ENCODE measurements at places on chromosomes 11 and 22.

DNA sequence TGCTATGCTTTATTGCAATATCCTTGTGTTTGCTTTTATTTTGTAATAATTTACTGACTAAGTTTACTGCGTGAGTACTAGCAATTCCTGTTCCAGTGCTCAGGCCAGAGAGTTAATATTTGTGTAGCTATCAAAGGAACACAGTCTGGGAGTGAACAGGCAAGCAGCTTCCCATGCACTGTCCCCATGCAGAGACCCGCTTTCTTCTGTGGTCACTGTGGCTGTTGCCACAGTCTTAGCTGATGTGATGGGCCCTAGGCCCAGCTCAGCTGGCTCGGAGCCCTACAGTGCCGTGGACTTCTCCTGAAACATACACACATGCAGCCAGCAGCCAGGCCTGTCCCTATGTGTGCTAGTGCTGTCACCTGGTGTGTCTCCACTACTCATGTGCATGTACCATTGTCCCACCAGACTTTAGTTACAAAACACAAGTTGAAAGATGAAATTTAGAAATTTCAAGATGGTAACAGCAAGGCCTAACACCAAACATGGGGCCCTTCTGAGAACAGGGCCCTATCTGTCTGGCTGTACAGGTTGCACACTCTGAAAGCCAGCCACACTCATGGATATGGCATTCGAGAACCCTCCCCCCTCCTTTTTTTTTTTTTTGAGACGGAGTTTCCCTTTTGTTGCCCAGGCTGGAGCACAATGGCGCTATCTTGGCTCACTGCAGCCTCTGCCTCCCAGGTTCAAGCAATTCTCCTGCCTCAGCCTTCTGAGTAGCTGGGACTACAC lies 12.3 kb upstream of the SCUBE2 start:
- no peak for DNase-seq

GRCh38 chr11:91700854-91701253 lies 523.8 kb upstream of the FAT3 start:
- no peak for DNase-seq

DNA sequence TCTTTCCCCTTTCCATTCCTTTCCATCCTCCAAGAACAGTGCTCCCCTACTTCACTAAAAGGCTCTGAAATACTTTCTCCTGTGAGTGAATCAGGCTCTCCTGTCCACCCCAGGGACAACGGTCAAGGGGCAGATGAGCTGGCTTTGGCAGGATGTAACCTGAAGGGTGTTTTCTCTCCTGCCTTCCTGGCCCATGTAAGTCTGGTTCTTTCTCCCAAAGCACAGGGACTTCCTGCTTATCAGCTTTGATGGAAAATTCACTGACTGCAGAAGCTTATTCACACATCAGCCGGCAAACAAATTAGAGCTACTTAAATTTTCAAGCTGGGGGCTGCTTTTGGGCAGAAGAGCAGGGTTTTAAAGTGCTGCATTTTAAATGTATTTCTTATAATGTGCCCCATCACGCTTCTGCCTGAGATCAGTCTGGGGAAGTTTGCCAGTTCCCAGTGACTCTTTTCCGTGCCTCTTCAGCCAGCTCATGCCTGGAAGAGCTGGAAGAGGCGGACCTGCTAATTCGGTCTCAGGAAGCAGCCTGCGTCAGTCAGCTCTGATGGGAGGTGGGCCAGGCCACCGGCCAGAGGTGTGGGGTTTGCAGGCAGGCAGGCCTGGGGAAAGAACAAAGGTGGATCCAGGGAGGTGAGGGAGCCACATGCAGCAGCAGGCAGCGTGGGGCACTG lies 140.4 kb upstream of the TBCEL start:
- DNase-seq: no peak

DNA sequence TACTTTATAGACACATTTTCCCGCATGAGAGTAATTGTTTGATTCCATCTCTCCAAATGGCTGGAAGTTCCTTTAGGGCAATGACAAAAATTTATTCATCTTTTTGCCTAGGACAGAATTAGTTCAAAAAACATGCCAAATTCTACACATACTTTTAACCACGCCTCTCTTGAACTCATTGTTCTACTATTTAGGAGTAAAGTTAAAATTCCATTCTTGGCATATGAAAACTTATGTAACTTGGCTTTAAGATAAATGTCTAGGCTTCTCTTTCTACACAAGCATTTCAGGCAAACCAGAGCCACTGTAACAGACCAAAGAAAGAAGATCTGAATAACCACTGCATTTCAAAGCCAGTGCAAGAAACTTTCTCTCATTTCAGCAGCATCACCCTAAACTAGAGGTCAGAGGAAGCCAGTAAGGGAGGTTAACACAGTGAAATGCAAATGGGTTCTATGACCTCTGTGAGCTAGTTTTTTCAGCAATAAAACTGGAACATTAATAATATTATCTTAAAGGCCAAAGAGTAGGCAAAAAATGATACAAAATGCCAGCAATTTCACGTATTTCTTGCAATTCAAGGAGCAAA lies 73.0 kb downstream of the RSF1 start:
- DNase-seq: peak; percentile 31

DNA sequence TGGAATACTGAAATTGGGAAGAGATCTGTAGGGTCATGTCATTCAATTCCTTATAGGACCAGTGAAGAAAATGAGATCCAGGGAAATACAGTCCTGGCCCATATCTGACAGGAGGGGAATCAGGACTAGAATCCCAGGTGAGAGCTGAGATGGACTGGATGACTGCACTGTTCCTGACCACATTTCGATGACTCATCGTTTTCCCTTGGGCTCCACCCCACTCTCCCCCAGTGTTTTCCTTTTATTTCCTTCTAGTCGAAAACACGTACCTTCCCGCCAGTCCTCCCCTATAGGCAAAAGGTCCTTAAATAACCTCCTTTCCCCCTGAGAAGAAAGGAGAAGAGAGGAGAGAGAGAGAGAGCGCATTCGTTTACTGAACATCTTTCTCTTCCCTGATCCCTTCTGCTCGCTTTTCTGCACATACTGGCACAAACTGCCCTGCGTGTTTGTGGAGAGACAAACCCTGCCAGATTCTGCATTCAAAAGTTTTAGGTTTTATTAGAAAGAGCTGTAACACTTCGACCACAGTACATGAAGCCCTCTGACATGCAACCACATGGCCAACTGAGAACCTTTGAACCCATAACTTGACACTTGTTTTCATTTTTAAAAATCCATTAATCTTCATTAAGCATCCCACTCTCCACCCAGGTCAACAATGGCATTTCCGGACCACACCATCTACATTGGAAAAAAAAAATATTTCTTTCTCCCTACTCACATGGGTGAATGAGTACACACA lies 565.7 kb downstream of the METTL15 start:
- DNase-seq: no peak

DNA sequence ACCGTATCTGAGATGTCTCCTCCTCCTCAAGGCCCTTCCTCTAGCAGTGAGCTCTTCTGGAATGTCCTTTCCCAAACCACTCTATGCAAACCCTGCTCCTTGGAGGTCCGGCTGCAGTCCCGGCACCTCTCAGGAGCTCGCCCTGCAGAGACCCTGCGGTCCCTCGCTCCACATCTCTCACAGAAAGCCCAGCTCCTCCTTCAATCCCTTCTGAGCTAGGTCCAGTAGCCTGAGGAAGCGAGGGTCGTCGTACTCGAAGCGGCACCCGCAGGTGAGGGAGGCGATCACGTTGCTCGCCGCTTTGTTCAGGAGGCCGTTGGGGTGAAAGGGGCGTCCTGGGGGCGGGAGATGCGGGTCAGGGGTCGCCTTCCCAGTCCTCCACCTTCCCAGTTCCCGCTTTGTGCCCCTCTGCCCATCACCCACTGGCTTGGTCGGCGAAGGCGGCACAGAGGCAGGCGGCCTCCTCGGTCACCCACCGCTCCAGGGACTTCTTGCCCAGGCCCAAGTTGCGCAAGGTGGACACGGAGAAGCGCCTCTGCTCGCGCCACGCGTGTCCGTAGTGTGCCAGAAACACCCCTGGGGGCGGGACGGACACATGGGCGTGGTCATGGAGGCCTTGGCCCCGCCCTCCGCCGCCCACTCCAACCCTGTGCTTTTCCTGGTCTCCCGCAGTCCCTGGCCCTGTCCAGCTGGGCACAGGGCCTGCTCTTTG lies 21.5 kb upstream of the CYP2D6 start:
- no peak for DNase-seq

DNA sequence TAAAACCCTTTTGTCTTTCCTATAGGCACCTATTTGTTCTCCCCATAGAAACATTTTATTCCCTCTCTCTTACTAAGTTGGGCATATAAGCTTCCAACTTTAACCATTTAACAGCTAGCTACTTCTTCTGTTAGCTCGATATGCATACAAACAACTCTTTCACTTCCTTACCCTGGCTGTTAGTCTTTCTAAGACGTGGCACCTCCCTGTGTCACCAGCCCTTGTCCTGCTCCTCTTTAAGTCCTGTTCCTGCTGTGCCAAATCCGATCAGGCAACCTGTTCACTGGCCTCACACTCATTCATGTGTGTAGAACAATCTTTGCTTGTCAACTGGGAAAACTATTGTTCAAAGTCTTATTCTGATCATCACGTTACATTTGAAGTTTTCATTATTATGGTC lies 1376.1 kb upstream of the TENM4 start:
- no peak for DNase-seq

DNA sequence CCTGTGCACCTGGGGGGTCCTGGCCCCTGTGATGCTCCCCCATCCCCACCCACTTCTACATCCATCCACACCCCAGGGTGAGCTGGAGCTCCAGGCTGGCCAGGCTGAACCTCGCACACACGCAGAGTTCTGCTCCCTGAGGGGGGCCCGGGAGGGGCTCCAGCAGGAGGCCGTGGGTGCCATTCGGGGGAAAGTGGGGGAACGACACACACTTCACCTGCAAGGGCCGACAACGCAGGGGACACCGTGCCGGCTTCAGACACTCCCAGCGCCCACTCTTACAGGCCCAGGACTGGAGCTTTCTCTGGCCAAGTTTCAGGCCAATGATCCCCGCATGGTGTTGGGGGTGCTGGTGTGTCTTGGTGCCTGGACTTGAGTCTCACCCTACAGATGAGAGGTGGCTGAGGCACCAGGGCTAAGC lies 20.0 kb upstream of the TALDO1 start:
- DNase-seq: no peak

GRCh38 chr22:29203488-29204454 lies 1.9 kb upstream of the EMID1 start:
- no peak for DNase-seq

DNA sequence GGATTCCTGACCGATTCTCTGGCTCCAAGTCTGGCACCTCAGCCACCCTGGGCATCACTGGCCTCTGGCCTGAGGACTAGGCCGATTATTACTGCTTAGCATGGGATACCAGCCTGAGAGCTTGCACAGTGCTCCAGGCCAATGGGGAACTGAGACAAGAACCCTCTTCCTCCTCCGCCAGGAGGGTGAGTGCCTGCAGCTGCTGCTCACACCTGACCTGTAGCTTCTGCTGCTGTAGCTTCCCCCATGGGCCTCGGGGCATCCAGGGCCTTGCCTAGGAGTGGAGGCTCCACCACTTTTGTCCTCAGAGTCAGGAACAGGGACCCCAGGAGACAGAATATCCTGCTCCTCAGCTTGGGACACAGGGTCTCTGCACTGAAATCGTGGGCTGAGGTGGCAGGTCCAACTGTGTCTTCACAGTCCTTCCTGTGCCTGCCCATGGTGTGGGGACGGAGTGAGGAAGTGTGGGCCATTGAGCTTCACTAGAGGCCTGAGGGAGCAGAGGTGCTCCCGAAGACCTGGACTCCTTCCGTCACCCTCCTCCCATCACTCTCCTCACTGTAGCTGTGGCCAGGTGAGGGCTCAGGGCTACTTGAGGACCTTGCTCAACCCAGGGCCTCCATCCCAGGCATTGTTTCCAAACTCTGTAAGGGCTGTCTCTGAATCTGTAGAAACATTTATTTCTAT lies 103.8 kb downstream of the ZNF280B start:
- no peak for DNase-seq

DNA sequence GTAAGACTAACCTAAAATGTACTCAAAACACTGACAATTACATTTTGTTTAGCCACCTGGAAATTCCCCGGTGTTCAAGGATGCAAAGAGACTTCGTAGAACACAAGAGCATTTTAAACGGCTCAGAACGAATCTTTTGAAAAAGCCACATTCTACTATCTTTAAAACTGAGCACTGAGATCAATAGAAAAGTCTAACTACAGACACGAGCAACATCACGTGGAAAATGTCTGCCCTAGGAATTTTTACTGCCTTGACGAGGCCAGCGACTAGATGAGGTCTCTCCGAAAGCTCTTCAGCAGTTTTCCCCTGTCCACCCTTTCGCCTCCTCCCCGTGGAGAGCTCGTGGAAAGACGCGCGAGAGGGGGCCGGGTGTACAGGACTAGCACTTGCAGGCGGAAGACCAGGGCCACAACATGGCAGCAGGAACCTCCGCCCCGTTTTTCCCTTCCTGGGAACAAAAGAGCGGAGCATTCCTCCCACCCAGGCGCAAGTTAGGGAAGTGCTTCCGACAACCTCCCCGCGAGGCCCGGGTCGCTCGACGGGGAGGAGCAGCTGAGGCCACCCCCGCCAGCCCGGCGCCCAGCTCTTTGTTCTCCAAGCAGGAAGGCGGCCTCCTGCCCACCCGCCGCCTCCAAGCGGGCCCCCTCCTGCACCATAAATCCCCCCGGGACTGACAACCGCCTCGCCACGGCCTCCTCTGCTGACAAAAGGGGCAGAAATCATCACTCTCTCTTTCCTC lies 1.1 kb downstream of the EIF4G2 start:
- no peak for DNase-seq

All from AG04449 (cell line).